ENCODE measurements at places on chromosomes 7 and 10.
A peak's percentile ranks its signal among the peaks of the same experiment; 100 is the strongest.

DNA sequence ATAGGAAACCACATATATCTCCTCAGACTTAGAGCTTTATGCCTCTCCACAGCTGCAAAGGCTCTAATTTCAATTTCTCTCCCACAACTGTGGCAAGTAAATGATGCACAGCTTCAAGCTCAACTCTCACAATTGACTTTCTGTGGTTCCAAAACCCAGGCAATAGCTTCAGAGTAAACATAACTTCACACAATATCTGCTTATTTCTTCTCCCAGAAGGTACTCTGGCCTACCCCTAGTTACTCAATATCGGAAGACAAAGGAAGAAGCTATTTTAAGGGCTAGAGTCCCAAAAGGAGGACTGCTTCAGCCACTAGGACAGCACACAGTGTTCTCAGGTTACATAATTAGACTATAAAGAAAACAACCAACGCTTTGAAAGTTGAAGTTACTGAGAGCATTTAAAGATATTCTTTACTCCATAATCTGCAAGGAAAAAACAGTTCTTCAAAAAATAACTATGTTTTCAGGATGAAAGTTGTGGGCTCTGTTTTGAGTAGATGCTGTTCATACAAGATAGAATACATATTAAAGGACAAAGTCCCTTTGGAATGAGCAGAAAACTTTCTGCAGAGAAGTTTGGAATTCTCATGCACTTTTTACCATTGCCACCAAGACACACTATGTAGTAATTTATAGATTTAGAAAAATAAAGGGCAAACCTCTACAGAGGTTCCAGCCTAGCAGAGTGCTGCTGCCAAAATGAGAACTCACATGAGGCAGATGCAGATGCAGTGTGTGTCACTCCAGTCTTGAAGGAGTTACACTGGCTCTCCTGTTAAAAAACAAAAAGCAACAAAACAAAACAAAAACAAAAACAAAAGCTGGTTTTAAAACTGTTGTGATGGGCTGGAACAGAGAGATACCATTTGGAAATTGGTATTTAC lies 81.8 kb downstream of the NT5C2 start:
- DNase-seq: no peak

DNA sequence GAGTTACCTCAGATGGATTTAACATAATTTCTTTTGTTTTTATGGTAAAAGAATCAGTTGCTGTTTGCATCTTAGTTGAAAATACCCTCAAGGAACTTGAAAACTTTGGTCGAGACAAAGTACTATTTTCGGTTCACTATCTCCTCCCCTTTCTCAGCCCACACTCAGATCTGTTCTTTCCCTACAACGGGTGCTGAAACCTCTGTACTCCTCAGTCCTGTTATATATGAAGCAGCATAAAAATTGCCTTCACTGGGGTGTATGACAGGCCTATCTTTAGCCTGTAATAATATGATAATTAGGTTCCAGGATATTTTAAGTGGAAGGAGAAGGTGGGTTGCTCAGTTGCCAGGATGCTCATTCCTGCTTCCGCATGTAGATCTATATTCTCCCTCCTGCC lies 105.2 kb upstream of the NOBOX start:
- DNase-seq: no peak

DNA sequence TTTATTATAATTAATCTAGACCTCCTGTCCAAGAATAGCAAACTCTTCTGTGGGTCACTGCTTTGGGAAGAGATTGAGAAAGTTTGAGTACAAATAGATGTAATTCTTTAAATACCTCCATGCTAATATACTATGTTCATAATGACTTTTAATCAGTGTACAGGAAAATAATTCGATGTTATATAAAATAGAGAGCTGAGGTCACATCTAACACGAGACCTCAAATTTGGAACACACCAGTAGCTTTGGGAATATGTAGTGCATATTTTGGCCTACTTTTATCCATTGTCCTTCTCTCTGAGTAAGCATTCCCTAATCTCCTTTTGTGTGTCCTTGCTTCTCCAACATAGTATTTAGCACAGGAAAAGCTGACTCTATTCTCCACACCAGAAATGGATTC lies 27.3 kb upstream of the CABCOCO1 start:
- no peak for DNase-seq

DNA sequence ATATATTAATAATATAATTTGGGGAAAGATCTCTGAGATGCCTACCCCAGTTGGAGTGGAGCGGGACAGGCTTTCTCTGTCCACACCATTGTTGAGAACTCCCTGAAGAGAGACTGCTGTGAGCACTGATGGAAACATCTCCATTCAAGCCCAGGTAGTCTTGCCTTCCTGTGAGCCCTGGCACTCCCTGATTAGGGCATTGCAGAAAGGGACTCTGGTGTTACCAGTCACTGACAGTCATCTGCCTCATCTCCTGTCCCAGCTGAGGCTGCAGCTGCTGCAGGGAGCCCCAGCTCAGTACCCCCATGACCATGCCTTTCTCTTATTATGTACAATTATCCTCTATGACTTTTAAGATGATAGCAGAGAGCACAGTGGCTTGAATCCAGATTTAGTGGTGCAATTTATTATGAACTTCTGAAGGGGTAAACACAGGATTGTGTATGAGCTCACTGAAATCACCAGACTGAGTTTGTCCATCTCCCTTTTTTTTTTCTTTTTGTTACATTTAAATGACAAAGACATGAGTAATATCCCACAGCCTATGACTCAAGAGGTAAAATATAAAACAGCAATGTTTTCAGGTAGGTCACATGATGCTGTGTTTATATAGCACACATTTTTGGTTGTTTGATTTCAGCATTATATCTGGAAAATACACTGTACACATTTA lies 236.9 kb downstream of the SLC25A13 start:
- peak; percentile 100 for DNase-seq

DNA sequence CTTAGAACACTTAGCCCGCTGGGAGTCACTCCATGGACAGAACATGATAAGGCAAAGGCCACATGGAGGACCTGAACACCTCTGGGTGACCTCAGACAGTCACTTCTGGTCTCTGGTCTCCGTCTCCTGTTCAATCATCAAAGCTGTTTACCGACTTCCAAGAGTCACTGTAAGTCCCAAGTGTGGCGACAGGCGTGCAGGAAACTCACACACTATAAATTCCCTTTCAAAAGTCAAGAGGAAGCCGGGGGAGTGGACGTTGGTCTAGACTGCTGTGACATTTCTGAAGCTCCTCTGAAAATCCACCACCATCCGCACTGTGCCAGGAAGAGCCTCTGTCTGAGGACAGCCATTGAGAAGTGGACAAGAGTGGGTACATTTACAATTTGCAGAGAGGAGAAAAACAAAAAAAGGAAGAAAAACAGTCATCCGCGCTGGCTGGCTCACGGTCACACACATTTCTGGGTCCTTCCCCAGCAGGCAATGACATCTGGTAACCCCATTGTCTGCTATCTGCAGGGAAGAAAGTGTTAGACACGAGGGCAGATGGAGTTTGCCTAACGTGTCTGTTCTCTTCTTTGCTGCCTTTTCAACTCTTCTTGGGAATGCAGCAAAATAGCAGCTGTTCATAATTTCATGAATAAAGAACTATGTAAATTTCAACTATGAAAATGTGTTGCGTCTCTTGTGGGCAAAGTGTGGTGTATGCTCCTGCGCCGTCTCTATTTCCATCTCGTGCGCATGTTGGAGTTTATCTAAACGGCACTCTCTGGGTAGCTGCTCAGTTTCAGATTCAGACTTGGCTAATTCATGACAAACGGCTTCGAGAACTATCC lies 32.9 kb upstream of the CUX1 start:
- DNase-seq: no peak

GRCh38 chr10:111762114-111762513 lies 421.5 kb downstream of the GPAM start:
- no peak for DNase-seq

- no peak for DNase-seq
These were observed 77.7 kb upstream of the GLI3 start for GRCh38 chr7:42314696-42315095.

DNA sequence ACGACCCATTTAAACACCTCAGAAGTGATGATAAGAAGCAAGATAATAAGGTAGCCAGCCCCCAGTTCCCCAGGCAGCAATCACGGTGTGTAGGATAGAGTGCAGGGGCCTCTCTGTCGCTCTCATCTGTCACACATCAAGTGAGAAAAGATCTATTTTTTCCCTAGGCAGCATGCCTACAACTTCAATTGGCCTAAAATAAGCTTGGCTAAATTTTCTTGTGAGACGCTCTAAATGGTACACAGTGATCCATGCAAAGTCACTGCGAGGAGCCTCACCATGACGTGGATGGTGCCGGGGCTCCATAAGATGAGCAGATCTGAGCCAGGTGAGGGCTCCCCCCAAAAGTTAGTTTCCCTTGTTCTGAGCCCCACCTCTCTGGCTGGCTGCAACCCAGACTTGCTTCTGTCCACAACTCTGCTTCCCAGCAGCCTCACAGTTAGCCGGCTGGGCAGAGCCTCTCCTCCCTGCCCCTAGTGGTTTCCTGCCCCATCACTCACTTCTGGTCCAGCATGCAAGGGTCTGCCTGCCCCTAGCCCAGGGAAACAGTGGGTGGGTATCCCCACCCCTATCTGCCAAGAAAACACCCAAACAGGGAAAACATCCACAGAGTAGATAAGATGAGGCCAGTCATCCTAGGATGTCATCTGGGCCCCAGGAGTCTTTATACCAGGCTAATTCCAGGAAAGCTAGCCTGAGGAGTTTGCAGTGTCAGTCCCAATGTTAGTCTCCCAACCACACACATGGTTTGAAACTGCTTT lies 342.1 kb downstream of the GRID1 start:
- no peak for DNase-seq

All from NCI-H2081 treated with DMSO at 0.1 percent for 48 hours (cell line).